ENCODE measurements at places on chromosomes 1 and 21. TPM values are rescaled to one million over a fixed set of nuclear protein-coding genes. Genes with fewer than 3 reads are reported as not detected.

The IL12RB2 gene
- total RNA-seq = 1.5 TPM

The WNT2B gene
- 4.7 TPM for total RNA-seq

The TRABD2B gene
- total RNA-seq = 62.0 TPM

The BTBD19 gene
- total RNA-seq = 16.5 TPM

The FBXO28 gene
- total RNA-seq = 31.4 TPM

The S100A3 gene
- total RNA-seq = 8.4 TPM
